ENCODE measurements at places on chromosomes 6 and 20.

GRCh38 chr20:7257099-7257498, 489.6 kb downstream of the BMP2 start:
- no peak for DNase-seq

GRCh38 chr6:109801794-109802193, 110.7 kb downstream of the FIG4 start:
- no peak for DNase-seq

GRCh38 chr20:44762466-44763140, 16.9 kb downstream of the KCNK15 start:
- no peak for DNase-seq

DNA sequence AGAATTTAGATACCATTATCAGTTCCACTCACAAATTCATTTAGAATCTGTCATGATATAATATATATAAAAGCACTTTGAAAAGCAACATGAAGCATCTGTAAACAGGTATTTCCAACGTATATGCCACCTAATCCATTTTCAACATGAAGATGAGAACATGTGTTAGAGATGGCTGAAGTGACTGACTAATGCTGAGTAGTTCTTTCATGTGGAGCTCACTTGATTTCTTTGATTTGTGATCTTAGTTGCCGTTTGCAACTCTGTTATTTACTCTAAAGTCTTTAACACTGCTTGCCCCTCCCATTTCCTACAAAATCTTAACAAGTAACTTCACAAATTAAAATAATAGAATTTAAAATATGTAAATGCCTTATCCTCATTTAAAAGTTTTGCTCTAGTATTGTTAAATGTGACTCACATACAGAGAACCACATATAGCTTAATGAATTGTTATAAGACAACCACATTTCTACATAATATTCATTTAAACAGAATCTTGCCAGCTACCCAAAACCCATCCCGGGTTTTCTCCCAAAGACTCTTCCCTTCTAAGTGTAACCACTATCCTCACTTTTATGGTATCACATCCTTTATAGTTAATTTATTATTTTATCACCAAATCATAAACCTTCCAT, 78.3 kb downstream of the ME1 start:
- no peak for DNase-seq

- no peak for DNase-seq
Measured at GRCh38 chr6:167996424-167997199, 859 bp upstream of the KIF25 start.
